ENCODE measurements at places on chromosomes 3 and 15.

- DNase-seq = no peak
Observed at GRCh38 chr15:77623755-77624524, 8.8 kb downstream of the LINGO1 start.

DNA sequence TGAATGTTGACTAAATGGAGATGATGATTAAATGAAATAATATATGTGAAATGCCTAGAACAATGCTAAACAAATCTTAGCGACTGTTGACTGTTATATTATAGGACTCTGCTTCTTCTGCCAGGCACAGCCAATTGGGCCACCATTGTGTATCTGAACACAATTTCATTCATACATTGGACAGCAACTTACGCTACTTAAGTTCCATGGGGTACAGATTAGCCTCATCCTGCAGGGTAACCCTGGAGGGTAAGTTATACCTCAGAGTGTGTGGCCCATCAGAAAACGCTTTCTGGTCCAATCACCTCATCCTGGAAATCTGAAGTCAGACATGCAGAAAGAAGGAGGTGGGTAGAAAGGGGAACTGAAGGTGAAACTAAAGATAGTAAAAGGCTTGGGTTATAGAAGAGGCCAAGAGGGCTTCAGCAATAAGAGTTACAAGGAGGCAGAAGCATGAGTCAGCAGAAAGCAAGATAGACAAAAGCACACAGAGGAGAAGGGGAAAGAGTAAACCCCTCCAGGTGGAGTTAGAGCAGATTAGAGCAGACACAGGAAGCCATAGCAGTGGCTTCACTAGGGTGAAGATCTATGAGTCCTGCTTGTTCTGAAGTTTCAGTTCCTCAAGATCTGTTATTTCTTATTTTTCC lies 119.3 kb upstream of the SLC24A5 start:
- DNase-seq = no peak

DNA sequence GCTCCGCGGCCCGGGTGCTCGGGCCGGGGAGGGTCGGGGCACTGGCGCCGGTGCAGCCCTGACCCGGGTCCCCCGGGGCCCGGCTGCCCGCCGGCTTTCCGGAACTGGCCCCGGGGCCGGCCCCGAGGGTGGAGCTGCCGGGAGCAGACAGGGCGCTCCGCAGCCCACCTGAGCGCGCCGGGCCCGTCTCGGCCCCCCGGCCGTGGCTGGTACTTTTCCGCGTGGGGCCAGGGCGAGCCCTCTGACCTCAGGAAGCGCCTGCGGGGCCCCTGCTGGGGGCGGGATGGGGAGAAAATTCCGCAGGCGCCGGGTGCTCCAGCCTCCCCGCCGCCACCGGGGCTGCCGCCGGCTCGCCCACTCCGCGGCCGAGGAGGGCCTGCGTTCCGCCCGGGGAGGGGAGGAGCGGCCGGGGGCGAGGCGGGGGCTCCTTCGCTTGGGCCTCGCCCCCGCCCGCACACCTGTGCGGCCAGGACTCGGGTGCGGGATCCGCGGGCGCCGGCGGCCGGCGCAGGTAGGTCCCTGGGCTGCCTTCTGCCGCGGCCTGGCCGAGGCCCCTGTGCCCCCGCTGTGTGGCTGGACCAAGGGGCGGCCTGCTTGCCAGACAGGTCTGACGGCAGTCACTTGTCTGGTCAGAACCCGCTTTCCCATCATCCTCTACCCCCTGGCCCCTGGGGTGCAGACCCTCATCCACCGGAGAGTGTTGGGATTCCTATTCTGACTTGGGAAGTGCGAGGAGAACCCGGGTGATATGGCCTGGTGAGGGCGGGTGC lies 3.5 kb downstream of the FURIN start:
- DNase-seq = no peak

GRCh38 chr15:64855205-64855975 lies 13.7 kb downstream of the PLEKHO2 start:
- DNase-seq = no peak

DNA sequence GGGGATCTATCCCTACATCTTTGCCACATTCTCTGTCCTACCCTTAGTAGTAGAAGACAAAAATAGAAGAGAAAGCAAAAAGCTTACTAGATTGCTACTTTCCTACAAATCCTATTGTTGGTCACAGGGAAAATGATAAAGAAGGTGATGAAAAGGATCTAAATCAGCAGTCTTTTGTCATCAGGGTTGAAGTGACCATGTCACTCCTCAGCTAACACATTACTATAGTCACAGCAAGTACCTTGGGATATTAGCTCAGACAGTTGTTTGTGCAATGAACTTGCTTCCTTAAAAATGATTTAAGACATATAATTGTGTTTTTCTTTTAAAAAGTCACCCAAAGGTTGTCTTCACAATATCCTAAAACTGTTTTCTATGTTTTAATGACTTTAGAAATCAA lies 6.3 kb downstream of the ST3GAL6 start:
- no peak for DNase-seq

DNA sequence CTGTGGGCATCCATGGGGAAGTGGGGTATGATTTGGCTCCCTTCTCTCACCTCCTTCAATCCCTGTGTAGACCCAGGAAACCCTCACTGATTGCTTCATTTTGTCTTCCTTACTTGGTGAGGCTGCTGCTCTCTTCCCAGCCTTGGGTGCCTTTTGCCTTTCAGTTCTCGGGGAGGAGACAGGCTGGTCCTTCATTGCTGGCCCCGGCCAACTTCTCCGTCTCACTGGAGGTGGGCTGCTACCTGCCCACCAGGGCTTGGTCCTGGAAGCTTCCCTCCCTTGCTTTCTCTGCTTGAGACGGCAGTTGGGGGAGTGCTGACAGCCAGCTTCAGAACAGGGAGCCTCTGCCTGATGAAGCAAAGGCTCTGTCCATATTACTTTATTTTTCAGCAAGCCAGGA lies 4.7 kb downstream of the FOXL2 start:
- no peak for DNase-seq

Data from stimulated activated CD8-positive, alpha-beta memory T cell treated with anti-CD3 and anti-CD28 coated beads, Interleukin-2, amount 100 ng/mL, for 1 hour (primary cell).